ENCODE measurements at places on chromosomes 12 and 14.

DNA sequence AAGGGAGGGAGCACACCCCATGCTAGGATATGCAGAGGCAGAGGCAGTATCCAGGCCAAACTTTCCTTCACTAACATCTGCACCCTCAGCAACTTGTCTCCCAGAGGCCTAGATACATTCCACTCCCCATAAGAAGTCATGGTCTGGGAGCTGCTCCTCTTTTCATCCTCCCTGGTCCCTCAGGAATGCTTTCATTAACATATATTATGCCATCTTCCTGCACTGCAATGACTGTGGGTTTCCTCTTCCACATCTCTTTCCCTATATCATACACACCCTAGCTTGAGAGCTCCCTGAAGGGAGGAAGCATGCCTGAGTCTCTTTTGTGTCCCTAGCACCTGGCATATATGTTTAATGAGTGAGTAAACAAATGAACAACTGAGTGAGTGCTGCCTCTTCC, 8.6 kb downstream of the DDN start:
- DNase-seq: no peak

DNA sequence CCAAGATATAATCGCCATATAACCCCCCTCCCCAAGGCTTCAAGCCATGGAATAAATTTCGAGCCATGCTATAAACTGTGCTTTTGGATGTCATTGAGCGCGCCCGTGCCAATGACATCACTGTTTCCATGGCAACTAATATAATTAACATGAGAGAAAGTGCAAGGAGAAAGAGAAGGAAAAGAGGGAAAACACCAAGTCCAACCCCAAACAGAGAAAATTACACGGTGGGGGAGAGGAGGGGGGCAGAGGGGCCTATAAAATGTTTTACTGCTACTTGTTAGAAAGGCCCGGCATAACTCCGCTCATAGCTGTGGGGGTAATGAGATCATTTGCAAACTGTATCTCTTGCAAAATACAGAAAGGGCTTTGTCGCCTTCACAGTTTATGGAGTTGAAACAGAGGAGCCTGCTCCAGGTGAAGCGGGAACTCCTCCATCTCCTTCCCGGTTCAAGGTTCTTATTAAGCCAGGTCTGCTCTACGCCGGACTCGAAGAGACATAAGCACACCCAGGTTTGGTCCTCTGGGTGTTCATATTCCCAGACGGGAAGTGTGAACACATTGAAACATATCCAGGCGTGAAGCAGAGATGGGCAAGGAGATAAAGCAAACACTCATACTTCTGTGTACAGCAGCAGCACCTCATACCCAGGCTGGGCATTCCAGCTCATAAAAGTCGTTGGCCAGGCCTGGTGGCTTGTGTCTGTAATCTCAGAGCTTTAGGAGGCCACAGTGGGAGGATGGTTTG, 99.1 kb upstream of the MAP1LC3B2 start:
- DNase-seq: no peak

DNA sequence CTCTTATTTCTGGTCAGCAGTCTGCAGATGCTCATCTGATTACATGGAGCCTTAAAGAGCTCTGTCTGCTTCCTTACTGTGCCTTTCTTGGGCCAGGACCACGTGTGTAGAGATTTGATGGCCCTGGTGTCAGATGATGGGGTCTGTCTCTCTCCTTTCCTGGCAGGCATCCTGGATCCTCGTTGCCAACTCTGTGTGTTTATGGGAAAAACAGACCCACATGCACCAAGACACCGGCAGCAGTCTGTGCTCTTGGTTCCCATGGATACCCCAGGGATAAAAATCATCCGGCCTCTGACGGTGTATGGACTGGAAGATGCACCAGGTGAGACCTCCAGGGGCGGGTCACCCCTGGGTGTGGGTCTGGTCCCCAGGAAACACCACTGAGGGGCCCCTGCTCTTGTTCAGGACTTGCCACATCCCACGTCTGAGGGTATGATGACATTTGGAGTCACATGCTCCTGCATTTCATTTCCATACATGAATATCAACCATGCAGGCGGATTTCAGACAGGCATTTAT, 18.5 kb upstream of the ALDH2 start:
- no peak for DNase-seq

DNA sequence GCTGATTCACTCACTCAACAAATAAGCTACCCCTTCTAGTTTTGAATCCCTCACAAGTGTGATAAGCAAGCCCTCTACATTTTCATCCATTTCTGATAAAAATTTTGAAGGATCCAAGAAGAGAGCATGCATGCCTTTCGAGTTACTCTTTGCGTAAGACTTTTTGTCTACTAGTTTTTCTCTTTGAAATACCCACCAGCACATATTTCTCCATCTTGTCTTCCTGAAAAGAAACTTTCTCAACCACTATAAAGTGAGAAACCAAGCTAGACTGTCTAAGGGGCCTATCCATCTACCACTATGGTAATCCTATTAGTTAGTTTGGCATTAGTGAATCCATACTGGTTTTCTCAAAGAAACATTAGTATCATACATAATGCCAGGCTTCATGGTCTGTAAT, 56.9 kb downstream of the PARP11 start:
- no peak for DNase-seq

DNA sequence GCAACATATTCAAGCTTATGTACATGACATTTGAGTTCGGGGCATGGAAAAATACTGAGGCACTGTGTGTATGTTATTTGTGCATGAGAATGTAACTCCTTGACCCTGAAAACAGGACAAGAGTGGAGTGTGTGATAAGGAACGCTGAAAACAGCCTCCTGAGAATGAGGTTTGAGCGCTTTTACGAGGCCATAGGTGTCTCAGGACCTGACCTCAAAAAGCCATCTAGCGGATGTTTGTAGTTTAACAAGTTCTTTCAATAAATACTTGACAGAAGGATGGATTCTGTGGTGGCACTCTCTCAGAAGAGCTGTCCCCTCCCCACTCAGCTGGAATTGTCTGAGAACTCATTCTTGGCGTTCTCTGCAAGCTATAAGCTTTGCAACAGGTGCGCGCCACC, 350.5 kb upstream of the TMTC1 start:
- no peak for DNase-seq

GRCh38 chr12:65882486-65882885, 58.2 kb downstream of the HMGA2 start:
- DNase-seq: no peak

- DNase-seq: no peak
Observed at GRCh38 chr12:103783744-103784664, 57.0 kb downstream of the NT5DC3 start.

DNA sequence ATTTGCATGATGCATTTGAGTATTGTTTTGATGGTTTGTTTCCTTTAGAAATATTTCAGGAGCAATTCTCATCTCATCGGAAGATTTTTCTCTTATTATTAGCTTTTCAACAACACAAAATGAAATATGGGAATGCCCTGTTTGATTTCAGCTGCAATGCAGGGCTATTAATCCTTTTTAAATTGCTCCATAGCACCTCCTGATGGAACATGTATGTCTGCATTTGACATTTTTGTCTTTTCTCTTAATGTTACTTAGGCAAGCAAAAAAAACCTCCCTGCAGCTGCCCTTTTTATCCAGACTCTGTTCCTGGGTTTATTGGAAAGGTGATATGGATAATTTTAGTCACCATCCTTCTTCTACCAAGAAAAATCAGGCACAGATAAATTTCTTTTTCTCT, 895.8 kb downstream of the RPS29 start:
- no peak for DNase-seq

DNA sequence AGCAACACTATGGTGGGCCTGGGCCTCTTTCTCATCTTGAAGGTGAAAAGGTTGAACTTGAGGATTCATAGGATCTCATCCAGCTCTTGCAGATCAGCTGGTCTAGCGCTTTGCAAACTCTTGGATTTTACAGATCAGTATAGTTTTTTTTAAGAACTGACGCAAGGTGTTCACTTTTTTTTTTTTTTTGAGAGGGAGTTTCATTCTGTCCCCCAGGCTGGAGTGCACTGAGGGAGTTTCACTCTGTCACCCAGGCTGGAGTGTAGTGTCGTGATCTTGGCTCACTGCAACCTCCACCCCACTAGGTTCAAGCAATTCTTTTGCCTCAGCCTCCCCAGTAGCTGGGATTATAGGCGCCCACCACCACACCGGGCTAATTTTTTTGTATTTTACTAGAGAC, 20.4 kb upstream of the LGMN start:
- DNase-seq: no peak

- DNase-seq: no peak
Observed at GRCh38 chr12:108712165-108712924, 19.0 kb downstream of the CORO1C start.

DNA sequence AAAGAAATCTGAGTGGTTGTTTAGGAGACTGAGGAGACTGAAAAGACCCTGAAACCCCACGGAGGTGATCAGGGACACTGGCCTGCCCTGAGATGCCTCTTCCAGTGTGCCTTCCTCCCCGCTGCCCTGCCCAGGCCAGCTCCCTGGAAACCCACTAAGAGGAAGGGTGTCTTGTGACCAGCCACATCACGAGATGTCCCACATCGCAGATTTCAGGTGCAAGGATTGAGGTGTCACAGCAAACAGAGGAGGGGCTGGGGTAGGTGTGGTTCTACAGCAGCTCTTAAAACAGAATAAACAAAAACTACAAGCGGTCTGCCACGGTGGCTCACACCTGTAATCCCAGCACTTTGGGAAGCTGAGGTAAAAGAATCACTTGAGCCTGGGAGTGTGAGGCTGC, 184.3 kb upstream of the C14orf180 start:
- DNase-seq: no peak

GRCh38 chr14:33527023-33527634, 423.7 kb downstream of the EGLN3 start:
- no peak for DNase-seq

DNA sequence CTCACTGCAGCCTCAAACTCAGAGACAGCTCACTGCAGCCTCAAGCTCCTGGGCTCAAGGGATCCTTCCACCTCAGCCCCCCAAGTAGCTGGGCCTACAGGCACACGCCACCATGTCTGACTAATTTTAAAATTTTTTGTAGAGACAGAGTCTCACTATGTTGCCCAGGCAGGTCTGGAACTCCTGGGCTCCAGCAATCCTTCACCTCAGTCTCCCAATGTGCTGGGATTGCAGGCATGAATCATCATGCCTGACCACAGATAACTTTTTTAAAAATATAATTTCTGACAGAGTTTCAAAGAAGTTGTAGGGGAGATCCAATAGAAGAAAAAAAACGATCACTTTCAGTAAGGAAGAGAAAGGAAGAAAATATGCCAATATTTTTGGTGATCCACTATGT, 189.7 kb upstream of the CDKN3 start:
- DNase-seq: no peak

- no peak for DNase-seq
Observed at GRCh38 chr14:102909911-102910310, 12.6 kb upstream of the AMN start.

- DNase-seq: no peak
Observed at GRCh38 chr14:54202288-54202687, 194.5 kb upstream of the CDKN3 start.

DNA sequence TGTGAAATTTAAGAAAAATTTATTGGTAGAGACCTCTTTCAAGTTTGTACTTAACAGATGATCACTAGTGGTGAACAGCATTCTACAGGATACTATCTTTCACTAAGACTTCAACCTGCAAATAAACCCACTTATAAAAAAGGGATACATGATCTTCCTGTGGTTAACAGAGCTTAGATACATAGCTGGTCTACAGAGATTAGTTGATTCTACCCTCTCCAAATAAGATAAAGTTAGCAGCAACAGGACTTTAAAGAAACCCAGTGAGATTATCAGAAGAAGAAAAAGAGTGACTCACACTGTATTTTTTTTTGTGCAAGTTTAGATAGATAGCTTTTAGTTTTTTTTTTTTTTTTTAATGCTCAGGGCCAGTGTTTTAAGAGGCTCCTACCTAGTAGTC, 34.5 kb downstream of the USP44 start:
- DNase-seq: no peak

DNA sequence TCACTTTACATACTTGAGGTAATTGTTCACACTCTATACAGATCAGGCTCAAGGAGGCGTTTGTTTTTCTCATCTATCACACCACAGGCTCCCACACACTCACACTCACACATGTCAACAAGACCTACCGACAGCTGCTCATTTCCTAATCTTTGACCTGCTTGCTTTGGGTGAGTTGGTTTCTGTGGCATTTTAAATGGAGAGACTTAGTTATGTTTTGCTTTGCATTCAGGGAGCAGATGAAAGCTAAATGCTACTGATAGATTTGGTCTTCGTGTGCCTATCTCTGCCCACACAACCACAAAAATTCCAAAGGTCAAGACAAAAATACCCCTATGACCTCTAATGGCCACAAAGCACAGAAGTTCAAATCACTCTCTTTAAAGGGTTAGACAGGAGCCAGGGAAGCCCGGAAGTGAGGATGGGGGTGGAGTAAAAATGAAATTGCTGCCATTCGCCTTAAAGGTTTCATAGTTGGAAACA, 203.5 kb upstream of the G2E3 start:
- DNase-seq: no peak

- DNase-seq: no peak
Observed at GRCh38 chr12:112370868-112371510, 11.2 kb downstream of the HECTD4 start.

DNA sequence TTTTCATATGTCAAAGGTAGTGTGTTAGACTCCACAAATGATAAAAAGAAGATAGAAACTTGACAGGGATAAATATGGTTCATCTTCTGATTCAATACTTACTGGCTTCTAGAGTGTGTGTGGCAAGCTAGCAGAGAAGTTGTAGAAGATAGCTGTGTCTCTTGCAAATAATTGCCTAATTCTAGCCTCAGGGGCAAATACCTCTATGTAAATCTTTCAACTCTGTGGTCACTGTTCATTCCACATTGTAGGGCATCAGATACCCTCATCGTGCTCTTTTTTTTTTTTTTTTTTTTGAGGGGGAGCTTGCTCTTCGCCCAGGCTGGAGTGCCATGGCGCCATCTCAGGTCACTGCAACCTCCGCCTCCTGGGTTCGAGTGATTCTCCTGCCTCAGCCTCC, 1.7 kb downstream of the OLR1 start:
- DNase-seq: no peak

- DNase-seq: no peak
Observed at GRCh38 chr12:110903511-110903910, 16.9 kb downstream of the MYL2 start.

GRCh38 chr12:122336015-122336946, 70.0 kb upstream of the VPS33A start:
- DNase-seq: peak; percentile 7

DNA sequence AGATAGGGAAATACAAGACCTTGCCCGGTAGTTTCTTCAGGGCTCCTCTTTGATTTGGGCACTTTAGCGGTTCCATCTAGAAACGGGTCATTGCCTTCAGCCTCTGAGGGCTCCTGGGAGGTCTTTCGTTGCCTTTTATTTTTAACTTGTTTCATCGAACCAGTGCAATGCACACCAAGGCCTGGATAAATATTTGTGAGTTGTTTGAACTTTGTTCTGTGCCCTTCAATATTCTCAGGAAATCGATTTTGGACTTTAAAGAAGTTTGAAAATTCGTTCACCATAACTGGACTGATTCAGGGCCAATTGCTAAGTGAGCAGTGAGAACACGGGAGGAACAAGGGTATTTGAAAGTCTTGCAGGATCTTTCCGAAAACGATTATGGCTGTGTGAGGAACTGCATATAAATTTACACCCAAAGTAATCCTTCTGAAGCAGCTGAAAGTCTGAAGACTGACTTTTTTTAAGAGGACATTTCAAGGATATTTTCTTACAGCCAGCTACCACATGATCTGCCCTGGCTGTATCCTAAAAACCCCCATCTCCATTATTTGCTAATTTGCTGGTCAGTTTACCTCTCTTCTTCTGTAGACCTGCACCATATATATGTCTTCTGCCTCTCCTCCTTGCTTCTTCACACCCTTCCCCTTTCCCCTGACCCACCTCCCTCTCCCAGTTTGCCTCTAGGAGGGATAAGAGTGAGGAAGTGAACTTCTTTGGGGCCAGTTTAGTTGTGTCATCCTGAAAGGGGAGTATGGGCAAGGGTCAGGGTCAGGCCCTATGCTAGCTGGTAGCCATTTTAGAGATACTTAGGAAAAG, 8.0 kb downstream of the DUSP6 start:
- no peak for DNase-seq
